ENCODE measurements at places on chromosomes 6 and 20. TPM values are rescaled to one million over a fixed set of nuclear protein-coding genes. Genes with fewer than 3 reads are reported as not detected.

STMND1 gene
- total RNA-seq, result not detected

GRCh38 chr6:169783971-169784820, 32.8 kb downstream of the ERMARD start:
- no peak for DNase-seq

NEDD9 gene
- total RNA-seq, result 53.2 TPM

TRIM10 gene
- total RNA-seq, result 0.05 TPM

F13A1 gene
- total RNA-seq, result not detected

GRCh38 chr6:33856655-33857054, 52.9 kb upstream of the MLN start:
- DNase-seq, result peak; percentile 71

- no peak for DNase-seq
Measured at GRCh38 chr6:10316373-10316721, 98.5 kb downstream of the TFAP2A start.

GPR63 gene
- total RNA-seq, result 3.2 TPM

DNA sequence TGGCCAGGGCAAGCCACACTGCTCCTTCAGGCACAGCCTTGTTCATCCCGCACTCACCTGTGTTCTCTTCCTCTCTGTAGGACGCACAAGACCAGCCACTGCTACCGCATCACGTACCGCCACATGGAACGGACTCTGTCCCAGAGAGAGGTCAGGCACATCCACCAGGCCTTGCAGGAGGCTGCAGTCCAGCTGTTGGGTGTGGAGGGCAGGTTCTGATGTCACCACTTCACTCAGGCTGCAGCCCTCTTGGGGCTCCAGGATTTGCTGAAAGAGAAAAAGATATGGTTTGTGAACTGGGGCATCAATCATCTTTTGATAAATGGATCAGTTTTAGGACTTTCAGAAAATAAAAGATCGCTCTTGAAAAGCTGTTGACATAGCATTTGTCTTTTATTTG, 235.5 kb downstream of the NRN1 start:
- no peak for DNase-seq

DEFB132 gene
- not detected for total RNA-seq

GID8 gene
- total RNA-seq, result 52.5 TPM

GRCh38 chr6:17574866-17575560, 25.1 kb upstream of the FAM8A1 start:
- DNase-seq, result no peak

GRCh38 chr6:125831659-125832058, 40.9 kb downstream of the NCOA7 start:
- no peak for DNase-seq

DAAM2 gene
- not detected for total RNA-seq

FAM184A gene
- total RNA-seq, result 9.0 TPM

SCRT2 gene
- total RNA-seq, result not detected

SLC22A1 gene
- total RNA-seq, result 3.7 TPM

- DNase-seq, result peak; percentile 94
Measured at GRCh38 chr20:45971675-45972499, at the start of gene ZNF335. Gene ZNF335 (minus strand): TSS chr20:45972203. CDS start chr20:45971410, 793 bp downstream.

GPR6 gene
- total RNA-seq, result not detected

Measured in activated T-helper 1 cell treated with anti-CD3 and anti-CD28 coated beads, Interleukin-12 subunit alpha, Interleukin-12 subunit beta, Interleukin-2, Interleukin-4 antibody, amounts not matched to agents 30 ng/mL and 10 ng/mL and 1 ng/mL, durations not matched to agents 14 hours and 24 hours and 36 hours (primary cell).